ENCODE measurements at places on chromosomes 6 and 20.
A peak's percentile ranks its signal among the peaks of the same experiment; 100 is the strongest.

DNA sequence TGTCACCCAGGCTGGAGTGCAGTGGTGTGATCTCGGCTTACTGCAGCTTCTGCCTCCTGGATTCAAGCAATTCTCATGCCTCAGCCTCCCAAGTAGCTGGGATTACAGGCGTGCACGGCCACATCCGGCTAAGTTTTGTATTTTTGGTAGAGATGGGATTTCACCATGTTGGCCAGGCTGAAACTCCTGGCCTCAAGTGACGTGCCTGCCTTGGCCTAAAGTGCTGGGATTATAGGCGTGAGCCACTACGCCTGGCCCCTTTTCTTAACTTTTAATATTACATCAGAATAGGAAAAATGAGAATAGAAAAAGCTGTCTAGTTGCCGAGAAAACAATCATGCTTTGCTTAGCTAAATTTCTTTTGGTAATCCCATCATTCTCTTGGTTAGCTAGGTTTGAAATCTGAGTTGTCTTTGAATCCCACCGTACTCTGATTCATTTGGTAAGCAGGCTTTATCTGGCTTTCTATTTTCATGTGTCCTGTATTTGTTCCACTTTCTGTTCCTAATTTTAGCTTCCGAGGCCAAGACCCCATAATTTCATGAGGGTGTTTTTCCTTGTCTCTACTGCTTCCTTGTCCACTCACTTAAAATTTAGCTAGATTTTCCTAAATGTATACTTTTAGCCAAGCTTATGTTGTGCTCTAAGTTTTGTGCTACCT is 83.5 kb downstream of the NCOA3 start:
- peaks cover 8% of the 10 kb centered on the region for H3K36me3 ChIP-seq
- no peaks in the 10 kb centered on the region for H3K4me1 ChIP-seq
- H3K27ac ChIP-seq, result no peak overlapping the region
- no peak overlapping the region for H3K4me3 ChIP-seq

GRCh38 chr6:118100717-118101116 is 193.7 kb downstream of the SLC35F1 start:
- H3K27me3 ChIP-seq, result no peaks in the 10 kb centered on the region
- H3K4me3 ChIP-seq, result no peak overlapping the region
- H3K27ac ChIP-seq, result no peak overlapping the region
- no peak for DNase-seq
- no peaks in the 10 kb centered on the region for H3K36me3 ChIP-seq
- no peaks in the 10 kb centered on the region for H3K4me1 ChIP-seq

DNA sequence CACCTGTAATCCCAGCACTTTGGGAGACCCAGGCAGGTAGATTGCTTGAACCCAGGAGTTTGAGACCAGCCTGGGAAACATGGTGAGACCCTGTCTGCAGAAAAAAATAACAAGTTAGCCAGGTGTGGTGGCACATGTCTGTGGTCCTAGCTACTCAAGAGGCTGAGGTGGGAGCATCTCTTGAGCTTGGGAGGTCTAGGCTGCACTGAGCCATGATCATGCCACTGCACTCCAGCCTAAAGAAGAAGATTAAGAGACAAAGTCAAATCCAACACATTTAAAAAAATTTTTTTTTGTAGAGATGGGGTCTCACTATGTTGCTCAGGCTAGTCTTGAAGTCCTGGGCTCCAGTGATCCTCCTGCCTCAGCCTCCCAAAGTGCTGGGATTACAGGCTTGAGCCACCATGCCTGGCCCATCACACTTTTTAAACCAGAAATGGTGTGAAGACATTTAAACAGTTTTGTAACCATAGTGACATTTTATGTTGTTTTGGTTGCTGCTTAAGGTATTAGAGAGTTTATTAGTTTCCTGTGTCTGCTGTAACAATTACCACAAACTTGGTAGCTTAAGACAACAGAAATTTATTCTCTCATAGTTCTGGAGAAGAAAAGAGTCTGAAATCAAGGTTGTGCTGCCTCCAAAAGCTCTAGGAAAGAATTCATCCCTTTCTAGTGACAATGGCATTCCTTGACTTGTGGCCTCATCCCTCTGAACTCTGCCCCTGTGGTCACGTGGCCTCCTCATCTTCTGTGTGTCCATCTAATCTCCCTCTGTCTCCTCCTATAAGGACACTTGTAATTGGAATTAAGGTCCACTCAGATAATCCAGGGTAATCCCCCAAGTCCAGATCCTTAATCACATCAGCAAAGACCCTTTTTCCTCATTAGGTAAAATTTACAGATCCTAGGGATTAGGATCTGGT is 104.6 kb upstream of the TNFAIP3 start:
- H3K27ac ChIP-seq, result no peak overlapping the region
- H3K4me3 ChIP-seq, result no peak overlapping the region
- peaks cover 12% of the 10 kb centered on the region for H3K4me1 ChIP-seq
- H3K36me3 ChIP-seq, result no peaks in the 10 kb centered on the region

- H3K27ac ChIP-seq, result no peak overlapping the region
- no peaks in the 10 kb centered on the region for H3K27me3 ChIP-seq
- H3K36me3 ChIP-seq, result no peaks in the 10 kb centered on the region
- no peak overlapping the region for H3K4me3 ChIP-seq
- no peaks in the 10 kb centered on the region for H3K4me1 ChIP-seq
Observed at GRCh38 chr20:55953201-55953600, 52.1 kb downstream of the CBLN4 start.

DNA sequence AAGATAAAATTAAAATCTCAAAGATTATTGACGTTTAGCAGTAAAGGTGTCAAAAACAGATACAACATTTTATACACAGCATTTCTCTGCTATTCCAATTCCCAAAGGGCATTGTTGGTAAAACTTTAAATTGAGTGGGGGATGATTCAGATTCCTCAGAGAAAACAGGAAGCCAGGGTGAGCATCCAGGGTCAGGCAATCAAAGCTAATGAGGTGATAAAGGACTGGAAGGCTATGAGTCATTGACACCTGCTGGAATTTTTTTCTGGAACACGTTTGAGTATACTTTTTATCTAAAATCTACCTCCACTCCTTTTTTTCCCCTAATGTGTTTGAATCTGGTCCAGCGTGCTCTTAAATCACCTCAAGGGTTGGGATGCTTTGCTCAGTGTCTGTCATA is 52.2 kb downstream of the FKBP1C start:
- H3K4me3 ChIP-seq, result no peak overlapping the region
- no peaks in the 10 kb centered on the region for H3K27me3 ChIP-seq
- no peaks in the 10 kb centered on the region for H3K36me3 ChIP-seq

DNA sequence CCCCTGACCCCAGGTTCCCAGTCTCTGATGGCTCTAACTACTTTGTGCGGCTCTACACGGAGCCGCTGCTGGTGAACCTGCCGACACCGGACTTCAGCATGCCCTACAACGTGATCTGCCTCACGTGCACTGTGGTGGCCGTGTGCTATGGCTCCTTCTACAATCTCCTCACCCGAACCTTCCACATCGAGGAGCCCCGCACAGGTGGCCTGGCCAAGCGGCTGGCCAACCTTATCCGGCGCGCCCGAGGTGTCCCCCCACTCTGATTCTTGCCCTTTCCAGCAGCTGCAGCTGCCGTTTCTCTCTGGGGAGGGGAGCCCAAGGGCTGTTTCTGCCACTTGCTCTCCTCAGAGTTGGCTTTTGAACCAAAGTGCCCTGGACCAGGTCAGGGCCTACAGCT is 9.6 kb downstream of the PIGT start:
- H3K4me3 ChIP-seq, result no peak overlapping the region
- H3K27ac ChIP-seq, result no peak overlapping the region
- H3K27me3 ChIP-seq, result no peaks in the 10 kb centered on the region
- DNase-seq, result no peak

DNA sequence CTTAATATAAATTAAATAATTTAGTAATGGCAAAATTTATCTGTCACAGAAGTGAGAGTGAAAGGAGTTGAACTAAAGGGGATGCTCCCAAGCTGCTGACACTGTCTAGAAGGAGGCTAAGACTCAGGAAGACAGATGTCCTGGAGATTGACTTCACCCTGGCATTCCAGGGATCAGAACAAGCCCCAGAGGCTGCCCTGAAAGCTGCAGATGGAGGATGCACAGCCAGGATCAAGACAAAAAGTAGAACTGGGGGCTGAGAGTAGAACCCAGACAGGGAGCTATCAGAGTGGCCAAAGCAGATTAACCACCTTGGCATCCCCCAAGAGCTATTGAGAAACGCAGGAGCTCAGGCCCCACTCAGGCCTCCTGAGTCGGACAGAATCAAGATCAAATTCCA is 189.2 kb upstream of the PLCB4 start:
- no peaks in the 10 kb centered on the region for H3K27me3 ChIP-seq
- peaks cover 8% of the 10 kb centered on the region for H3K4me1 ChIP-seq
- H3K36me3 ChIP-seq, result no peaks in the 10 kb centered on the region
- DNase-seq, result no peak

DNA sequence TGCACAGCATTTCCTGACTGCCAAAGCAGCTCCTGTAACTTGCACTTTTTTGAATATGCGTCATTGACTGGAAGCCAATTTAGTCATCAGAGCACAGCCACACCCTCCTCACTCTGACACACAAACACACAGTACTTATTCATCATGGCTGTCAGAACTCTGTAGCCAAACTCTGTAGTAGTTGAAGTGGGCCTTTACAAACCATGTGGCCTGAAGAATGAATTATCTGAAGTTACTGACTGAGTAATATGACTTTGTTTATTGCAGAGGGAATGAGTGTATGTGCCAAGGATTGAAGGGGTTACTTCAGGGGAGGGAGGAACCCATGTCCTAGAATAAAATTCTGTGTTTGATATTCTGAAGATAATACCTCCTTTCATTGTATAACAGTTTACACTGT is 102.7 kb downstream of the FIG4 start:
- no peaks in the 10 kb centered on the region for H3K36me3 ChIP-seq
- H3K4me3 ChIP-seq, result no peak overlapping the region
- peak overlapping the region; percentile 82 for H3K27ac ChIP-seq
- H3K27me3 ChIP-seq, result no peaks in the 10 kb centered on the region
- DNase-seq, result peak; percentile 90

GRCh38 chr6:10883312-10884244 is 1.7 kb upstream of the GCM2 start:
- H3K4me3 ChIP-seq, result no peak overlapping the region
- H3K4me1 ChIP-seq, result no peaks in the 10 kb centered on the region
- no peak overlapping the region for H3K27ac ChIP-seq
- no peaks in the 10 kb centered on the region for H3K36me3 ChIP-seq

GRCh38 chr20:11698124-11698523 is 219.6 kb upstream of the BTBD3 start:
- no peaks in the 10 kb centered on the region for H3K4me1 ChIP-seq
- no peak overlapping the region for H3K27ac ChIP-seq
- H3K36me3 ChIP-seq, result no peaks in the 10 kb centered on the region

DNA sequence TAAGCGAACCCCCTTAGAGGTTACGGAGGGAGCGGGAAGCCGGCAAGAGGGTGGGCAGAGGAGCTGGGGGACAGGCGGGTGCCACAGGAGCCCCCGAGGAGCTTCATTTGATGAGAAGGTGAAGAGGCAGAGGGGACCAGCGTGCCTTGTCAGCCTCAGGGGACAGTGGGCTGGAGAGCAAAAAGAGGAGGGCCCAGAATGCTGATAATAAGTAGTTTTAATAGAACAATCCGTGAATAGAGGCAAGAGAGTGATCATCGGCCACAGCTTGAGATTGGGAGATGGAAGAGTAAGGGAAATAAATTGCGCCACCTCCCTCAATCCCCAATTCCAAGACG is 1.3 kb downstream of the COL19A1 start:
- no peaks in the 10 kb centered on the region for H3K36me3 ChIP-seq
- H3K4me1 ChIP-seq, result peaks cover 6% of the 10 kb centered on the region
- H3K4me3 ChIP-seq, result peak overlapping the region; percentile 31
- no peak overlapping the region for H3K27ac ChIP-seq

DNA sequence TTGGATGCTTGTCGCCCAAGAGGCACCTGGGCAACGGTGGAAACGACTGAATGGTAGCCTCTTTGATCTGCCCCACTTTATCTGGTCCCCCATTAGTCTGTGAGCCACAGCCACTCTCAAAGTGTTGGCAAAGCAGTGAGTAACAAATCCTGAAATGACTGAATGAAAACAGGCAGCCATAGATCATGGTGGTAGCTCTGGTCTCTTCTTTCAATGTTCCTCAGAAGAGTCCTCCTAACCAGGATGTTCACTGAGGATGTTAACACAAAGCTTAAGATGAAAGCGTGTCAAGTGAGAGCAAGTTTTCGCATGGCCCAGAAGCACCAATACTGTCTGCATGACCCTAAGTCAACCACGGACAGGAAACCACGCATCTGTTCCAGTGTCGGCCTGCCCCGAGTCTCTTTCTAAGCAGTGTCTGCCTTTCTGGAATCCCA is 107.3 kb downstream of the IRF4 start:
- H3K4me3 ChIP-seq, result no peak overlapping the region
- peaks cover 42% of the 10 kb centered on the region for H3K36me3 ChIP-seq
- H3K27ac ChIP-seq, result no peak overlapping the region
- H3K27me3 ChIP-seq, result no peaks in the 10 kb centered on the region
- no peak for DNase-seq

DNA sequence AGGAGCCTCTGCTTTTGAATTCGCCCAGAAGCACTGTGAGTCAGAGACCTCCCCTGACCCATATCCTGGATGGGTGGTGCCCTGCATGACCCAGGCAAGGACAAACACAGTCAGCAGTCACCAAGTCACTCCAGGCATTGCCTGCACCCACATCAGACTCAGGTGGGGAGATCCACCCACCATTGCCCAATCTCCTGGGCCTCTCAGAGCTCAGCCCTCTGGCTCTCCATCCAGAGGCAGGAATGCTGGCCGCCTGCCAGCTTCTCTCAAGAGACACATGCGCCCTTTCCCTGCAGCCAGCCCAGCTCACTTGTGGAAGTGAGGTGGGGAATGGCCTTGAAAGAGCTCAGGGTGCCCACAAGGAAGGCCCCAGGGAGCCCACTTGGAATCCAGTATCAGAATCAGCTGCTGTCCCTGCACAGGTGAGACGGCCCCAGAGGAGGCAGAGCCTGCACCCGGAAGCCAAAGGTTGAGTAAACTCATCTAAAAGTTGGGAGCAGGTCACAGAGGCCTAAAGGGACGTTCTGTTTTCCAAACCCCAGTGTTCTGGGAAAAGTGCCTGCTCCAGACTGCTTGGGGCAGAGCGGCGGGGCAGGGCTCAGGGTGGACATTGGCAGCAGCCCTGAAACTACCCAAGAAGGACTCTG is 129.8 kb downstream of the PREX1 start:
- H3K27me3 ChIP-seq, result no peaks in the 10 kb centered on the region
- no peak overlapping the region for H3K27ac ChIP-seq
- peaks cover 12% of the 10 kb centered on the region for H3K4me1 ChIP-seq
- H3K4me3 ChIP-seq, result no peak overlapping the region
- peaks cover 12% of the 10 kb centered on the region for H3K36me3 ChIP-seq

DNA sequence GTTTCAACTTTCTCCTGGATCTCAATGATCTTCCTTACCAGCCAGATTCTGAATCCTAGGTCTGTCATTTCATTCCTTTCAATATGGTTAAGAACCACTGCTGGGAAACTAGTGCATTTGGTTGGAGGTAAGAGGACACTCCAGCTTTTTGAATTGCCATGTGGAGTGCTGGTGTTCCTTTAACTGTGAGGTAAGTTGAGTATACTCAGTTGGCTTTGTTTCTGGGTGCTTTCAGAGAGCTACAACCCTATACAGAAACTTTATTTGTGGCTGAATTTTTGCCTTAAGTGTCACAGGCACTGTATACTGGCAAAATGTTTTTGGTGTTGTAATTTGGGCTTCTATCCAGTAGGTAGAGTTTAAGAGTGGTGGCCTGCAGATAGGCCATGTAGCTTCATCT is 175.8 kb downstream of the TBC1D32 start:
- H3K4me3 ChIP-seq, result no peak overlapping the region
- DNase-seq, result no peak
- no peak overlapping the region for H3K27ac ChIP-seq
- no peaks in the 10 kb centered on the region for H3K4me1 ChIP-seq
- H3K36me3 ChIP-seq, result no peaks in the 10 kb centered on the region

Data from SJSA1 (cell line).